ENCODE measurements at places on chromosomes 6 and 20.
A peak's percentile ranks its signal among the peaks of the same experiment; 100 is the strongest.

DNA sequence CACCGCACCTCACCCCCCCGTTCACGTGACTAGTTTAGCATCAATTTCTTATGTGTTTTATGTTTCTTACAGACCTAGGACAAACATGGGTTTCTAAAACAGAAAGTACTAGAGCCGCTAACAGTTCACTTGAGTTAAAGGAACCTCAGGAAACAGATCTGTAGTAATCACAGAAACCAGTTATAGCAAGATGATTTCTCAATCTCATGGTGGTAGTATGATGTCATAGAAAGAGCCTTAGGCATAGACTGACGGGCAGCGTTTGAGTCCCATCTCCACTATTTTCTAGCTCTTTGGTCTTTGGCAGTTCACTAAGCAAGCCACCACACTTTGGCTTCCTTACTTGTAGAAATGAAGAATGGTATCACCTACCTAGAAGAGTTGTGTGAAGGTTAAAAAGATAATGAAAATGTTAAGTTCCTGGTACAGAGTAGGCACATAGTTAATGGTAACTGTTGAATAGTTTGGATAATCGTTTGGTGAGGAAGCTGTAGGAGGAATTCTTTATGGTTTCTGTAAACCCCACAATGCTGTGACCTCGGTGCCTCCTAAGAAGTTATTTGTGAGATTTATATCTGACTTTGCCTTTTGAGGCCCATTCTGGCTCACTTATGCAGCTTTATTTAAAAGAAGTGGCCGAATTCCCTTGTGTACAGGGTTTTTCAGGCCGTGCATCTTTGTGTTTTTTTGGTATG, 21.3 kb downstream of the CTNNBL1 start:
- H3K27me3 ChIP-seq: no peaks in the 10 kb centered on the region
- peaks cover 2% of the 10 kb centered on the region for H3K4me1 ChIP-seq
- H3K27ac ChIP-seq: no peak overlapping the region
- H3K36me3 ChIP-seq: no peaks in the 10 kb centered on the region
- no peak overlapping the region for H3K4me3 ChIP-seq
- no peak for DNase-seq

GRCh38 chr20:33649201-33649681, 12.9 kb upstream of the C20orf144 start:
- no peak overlapping the region for H3K27ac ChIP-seq
- no peaks in the 10 kb centered on the region for H3K27me3 ChIP-seq
- H3K4me1 ChIP-seq: no peaks in the 10 kb centered on the region
- no peak for DNase-seq

- H3K36me3 ChIP-seq: no peaks in the 10 kb centered on the region
- no peak for DNase-seq
- peak within 1 kb of the TSS; percentile 46 for H3K27ac ChIP-seq
- no peak within 1 kb of the TSS for H3K4me3 ChIP-seq
- no peaks in the 10 kb centered on the region for H3K4me1 ChIP-seq
These were observed at the start of gene EGFL8 for GRCh38 chr6:32164295-32164694. Gene EGFL8 (plus strand): TSS chr6:32164595. CDS start chr6:32166166, 1,571 bp downstream.

- no peaks in the 10 kb centered on the region for H3K4me1 ChIP-seq
- no peak overlapping the region for H3K27ac ChIP-seq
- no peak overlapping the region for H3K4me3 ChIP-seq
- no peaks in the 10 kb centered on the region for H3K36me3 ChIP-seq
These were observed 867 bp downstream of the EBF4 start for GRCh38 chr20:2693286-2694007.

- H3K4me3 ChIP-seq: no peak overlapping the region
- H3K27me3 ChIP-seq: no peaks in the 10 kb centered on the region
- H3K27ac ChIP-seq: no peak overlapping the region
- no peaks in the 10 kb centered on the region for H3K36me3 ChIP-seq
- no peak for DNase-seq
These were observed 602 bp upstream of the HLA-DPB1 start for GRCh38 chr6:33075208-33075567.

DNA sequence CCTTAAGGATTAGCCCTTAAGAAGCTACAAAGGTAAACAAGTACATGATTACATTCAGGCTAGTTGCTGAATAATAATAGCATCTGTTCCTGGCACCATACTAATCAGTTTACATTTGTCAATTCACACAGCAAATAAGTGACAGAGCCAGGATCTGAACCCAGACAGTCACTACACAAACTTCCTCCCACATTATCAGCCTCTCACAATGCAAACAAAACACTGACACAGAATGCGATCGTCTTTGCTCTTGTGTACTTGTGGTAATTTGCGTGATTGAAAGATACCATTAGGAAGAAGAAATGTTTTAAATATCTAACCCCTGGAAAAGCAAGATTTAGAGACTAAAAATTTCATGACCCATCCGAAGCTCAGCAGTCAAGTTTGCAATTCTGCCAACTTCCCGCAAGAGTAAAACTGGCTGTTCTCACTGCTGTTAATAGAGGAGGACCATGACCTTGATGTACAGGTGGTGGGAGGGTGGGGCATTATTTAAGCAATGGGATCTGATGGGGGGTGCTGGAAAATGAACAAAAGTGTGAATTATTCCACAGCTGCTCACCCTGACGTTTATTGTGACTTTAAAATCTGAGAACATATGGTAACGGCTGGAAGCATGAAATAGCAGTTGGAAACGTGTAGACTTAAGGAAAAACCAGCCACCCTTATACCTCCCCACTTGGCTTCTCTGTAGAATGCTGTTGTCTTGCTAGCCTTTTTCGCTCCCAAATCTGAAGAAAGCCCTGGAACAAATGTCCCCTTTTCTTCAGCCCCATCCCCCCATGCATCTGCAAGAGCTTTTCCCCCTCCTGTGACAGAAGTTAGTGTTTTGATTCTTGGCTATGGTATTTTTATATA, 95.3 kb upstream of the ARMC2 start:
- DNase-seq: no peak
- no peaks in the 10 kb centered on the region for H3K27me3 ChIP-seq
- H3K4me3 ChIP-seq: no peak overlapping the region
- no peaks in the 10 kb centered on the region for H3K36me3 ChIP-seq
- no peak overlapping the region for H3K27ac ChIP-seq

- H3K36me3 ChIP-seq: no peaks in the 10 kb centered on the region
- H3K4me1 ChIP-seq: peaks cover 9% of the 10 kb centered on the region
- H3K27ac ChIP-seq: no peak overlapping the region
- H3K27me3 ChIP-seq: no peaks in the 10 kb centered on the region
These were observed 240.9 kb downstream of the LRFN2 start for GRCh38 chr6:40346246-40346645.

DNA sequence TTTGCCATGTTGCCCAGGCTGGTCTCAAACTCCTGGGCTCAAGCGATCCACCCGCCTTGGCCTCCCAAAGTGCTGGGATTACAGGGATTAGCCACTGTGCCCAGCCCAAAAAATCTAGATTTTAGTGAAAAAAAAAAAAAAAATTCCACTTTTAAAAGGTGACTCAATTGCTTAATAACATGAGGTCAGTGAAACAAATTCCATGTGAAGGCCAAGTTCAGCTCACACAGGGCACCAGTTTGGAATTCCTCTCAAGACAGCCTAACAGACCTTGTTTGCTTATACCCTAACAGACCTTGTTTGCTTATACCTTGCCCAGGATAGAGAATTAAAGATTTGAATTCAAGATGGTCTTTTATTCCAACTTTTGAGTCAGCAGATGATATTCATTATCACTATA, 5.1 kb downstream of the RRBP1 start:
- no peak for DNase-seq
- H3K36me3 ChIP-seq: no peaks in the 10 kb centered on the region
- peaks cover 5% of the 10 kb centered on the region for H3K4me1 ChIP-seq
- H3K27me3 ChIP-seq: no peaks in the 10 kb centered on the region

- H3K4me1 ChIP-seq: no peaks in the 10 kb centered on the region
- no peak for DNase-seq
- no peak overlapping the region for H3K4me3 ChIP-seq
- H3K27ac ChIP-seq: no peak overlapping the region
- H3K36me3 ChIP-seq: no peaks in the 10 kb centered on the region
These were observed 201.4 kb downstream of the TMEM242 start for GRCh38 chr6:157121897-157122296.

DNA sequence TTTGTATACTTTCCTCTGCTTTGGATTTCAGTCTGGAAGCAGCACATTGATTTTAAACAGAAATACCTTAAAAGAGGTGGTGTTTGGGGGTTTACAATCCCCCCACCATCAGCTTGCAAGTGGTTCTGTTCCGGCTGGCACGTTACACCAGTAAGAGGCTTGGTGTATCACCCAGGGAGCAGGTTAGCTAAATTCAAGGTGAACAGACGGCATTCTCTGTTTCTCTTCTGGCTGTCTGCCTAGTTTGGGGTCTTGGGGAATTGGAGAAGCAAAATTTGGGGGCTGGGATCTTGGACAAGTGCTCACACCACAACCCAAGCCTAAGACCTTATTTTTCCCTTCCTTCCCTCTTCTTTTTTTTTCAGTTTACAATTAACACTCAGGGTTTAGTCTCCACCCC, 7.5 kb upstream of the APCDD1L start:
- no peak for DNase-seq
- H3K27me3 ChIP-seq: no peaks in the 10 kb centered on the region
- no peaks in the 10 kb centered on the region for H3K36me3 ChIP-seq
- H3K4me1 ChIP-seq: no peaks in the 10 kb centered on the region

DNA sequence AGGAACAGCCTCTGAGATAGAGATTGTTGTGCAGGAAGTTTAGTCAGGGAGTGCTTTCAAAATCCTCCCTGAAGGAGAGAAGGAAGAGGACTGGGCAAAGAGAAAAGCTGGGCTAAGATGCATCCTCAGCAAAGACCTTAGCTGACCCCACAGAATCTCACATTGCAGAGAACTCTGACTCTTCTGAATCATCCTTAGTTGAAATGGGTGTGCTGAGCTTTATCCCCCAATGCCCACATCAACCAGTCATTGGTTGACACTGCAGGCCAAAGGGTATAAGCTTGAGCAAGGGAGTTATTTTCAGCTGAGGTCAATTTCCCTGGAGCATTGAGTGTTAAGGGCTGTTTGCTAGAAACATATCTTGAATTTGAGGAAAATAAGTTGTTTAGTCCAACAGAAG, 732.2 kb downstream of the CBLN4 start:
- no peaks in the 10 kb centered on the region for H3K27me3 ChIP-seq
- H3K4me1 ChIP-seq: no peaks in the 10 kb centered on the region

DNA sequence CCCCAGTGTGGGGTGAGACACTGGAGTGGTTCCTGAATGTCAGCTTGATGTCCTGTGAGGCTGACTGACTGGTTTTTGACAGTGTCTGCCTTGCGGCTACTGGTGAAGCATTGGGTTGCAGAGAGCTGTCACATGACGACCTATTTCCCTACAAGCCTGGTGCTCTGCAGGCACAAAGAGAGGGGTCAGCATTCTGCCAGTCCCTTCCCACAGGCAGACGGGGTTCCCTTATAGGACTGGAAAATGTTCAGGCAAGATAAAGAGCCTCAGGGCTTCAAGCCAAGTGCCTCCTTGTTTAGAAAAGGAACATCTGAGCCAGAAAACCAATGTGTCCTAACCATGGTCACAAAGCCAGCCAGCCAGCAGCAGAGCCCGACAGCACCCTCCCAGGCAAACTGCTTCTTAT, 11.0 kb downstream of the LY86 start:
- no peaks in the 10 kb centered on the region for H3K36me3 ChIP-seq
- no peaks in the 10 kb centered on the region for H3K27me3 ChIP-seq
- H3K4me3 ChIP-seq: no peak overlapping the region
- no peaks in the 10 kb centered on the region for H3K4me1 ChIP-seq
- no peak overlapping the region for H3K27ac ChIP-seq

DNA sequence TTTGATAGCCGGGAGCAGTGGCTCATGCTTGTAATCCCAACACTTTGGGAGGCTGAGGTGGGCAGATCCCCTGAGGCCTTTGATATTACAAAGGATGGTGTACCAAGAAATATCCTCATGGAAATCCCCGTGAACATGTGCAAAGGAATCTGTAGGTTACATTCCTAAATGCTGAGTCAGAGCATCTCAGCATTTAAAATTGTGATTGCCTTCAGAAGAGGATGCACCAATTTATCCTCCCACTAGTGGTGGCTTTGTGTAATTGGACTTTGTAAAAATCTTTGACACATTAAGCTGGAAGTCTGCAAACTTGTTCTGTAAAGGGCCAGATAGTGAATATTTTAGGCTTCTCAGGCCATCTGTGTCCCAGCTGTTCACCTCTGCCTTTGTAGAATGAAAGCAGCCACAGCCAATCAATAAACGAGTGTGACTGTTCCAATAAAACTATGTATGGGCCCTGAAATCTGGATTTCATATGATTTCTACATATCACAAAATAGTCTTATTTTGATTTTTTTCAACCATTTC, 11.8 kb downstream of the TMEM14B start:
- no peaks in the 10 kb centered on the region for H3K4me1 ChIP-seq
- DNase-seq: peak; percentile 88
- no peak overlapping the region for H3K4me3 ChIP-seq
- no peak overlapping the region for H3K27ac ChIP-seq

GRCh38 chr6:92617721-92618120, 801.6 kb downstream of the EPHA7 start:
- DNase-seq: no peak
- no peaks in the 10 kb centered on the region for H3K36me3 ChIP-seq
- no peak overlapping the region for H3K4me3 ChIP-seq
- no peaks in the 10 kb centered on the region for H3K27me3 ChIP-seq
- H3K4me1 ChIP-seq: no peaks in the 10 kb centered on the region

GRCh38 chr20:63529180-63529860, 7.9 kb downstream of the PTK6 start:
- DNase-seq: no peak
- H3K27me3 ChIP-seq: no peaks in the 10 kb centered on the region
- H3K4me3 ChIP-seq: no peak overlapping the region
- no peaks in the 10 kb centered on the region for H3K36me3 ChIP-seq
- no peaks in the 10 kb centered on the region for H3K4me1 ChIP-seq

DNA sequence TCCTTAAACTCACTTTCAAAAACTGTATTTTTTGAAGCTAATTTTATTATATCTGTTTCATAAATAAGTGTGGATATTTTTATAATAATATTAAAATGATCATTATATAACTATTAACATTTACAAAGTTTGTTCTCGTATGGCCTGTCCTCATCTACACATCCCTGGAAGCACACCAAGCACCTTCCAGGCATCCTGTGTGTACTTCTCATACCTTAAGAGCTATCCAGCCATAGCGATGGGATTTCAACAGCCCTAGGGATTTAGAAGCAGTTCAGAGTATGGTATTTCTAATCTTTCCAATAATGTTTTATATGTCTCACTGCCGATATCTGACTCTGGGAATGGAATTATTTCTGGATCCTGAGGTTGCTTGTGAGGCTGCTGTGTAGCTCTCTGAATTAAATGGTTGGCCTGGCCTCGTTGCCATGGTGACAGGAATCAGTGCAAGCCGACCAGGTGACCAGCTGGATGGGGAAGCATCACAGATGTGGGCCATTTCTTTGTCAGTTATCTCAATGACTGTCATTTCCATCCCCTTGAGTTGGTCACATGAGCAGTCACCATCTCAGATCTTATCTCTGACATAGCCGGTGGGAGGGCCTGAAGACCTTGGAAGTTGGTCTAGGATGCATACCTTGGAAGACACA, 265.2 kb upstream of the RIN2 start:
- no peaks in the 10 kb centered on the region for H3K36me3 ChIP-seq
- DNase-seq: peak; percentile 32
- H3K4me3 ChIP-seq: no peak overlapping the region
- no peaks in the 10 kb centered on the region for H3K27me3 ChIP-seq

DNA sequence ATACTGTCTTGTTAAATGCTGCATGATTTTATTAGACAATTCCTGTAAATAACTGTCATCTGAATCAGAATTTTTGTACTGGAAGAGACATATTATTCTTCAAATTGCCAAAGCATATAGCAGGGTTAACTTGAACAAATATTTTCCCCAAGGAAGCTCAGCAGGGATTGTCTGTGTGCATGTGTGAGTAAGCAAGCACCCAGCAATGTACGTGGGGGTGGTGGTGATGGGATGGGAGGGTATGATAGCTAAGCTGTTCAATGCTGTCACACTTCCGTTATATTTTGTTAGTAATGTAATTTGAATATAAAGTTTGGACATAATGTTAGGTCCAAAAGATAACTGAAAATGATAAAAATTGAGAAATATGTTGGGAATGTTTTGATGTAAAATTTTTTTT, 118.1 kb downstream of the MYB start:
- H3K27ac ChIP-seq: no peak overlapping the region
- DNase-seq: no peak
- no peaks in the 10 kb centered on the region for H3K27me3 ChIP-seq

Measured in mesendoderm (in vitro differentiated cells).